ENCODE measurements at places on chromosomes 6 and 20. TPM values are rescaled to one million over a fixed set of nuclear protein-coding genes. Genes with fewer than 3 reads are reported as not detected.

GRIK2 gene
- total RNA-seq: 0.44 TPM

PLA2G7 gene
- not detected for total RNA-seq

ECT2L gene
- total RNA-seq: not detected

CALHM6 gene
- 0.29 TPM for total RNA-seq

BEND6 gene
- 6.9 TPM for total RNA-seq

CTSA gene
- 151 TPM for total RNA-seq

EYA4 gene
- total RNA-seq: 0.22 TPM

RIN2 gene
- total RNA-seq: 139 TPM

ZNF831 gene
- not detected for total RNA-seq

TMEM244 gene
- total RNA-seq: 1.3 TPM

ZCCHC3 gene
- total RNA-seq: 23.3 TPM

OR12D3 gene
- total RNA-seq: not detected

ENPP5 gene
- 0.14 TPM for total RNA-seq

PLEKHG1 gene
- 1.3 TPM for total RNA-seq

LY6G6F gene
- total RNA-seq: not detected

C6orf89 gene
- 71.9 TPM for total RNA-seq

BHLHE23 gene
- not detected for total RNA-seq

MMS22L gene
- 4.8 TPM for total RNA-seq

POLR3F gene
- total RNA-seq: 16.5 TPM

ANGPT4 gene
- not detected for total RNA-seq

FAM209B gene
- total RNA-seq: not detected

APOBEC2 gene
- total RNA-seq: not detected

PI3 gene
- not detected for total RNA-seq

TMEM14B gene
- total RNA-seq: 43.3 TPM

CRNKL1 gene
- 25.5 TPM for total RNA-seq

TGM2 gene
- 1,516 TPM for total RNA-seq

PTK7 gene
- 157 TPM for total RNA-seq
